ENCODE measurements at places on chromosomes 5 and 9. TPM values are rescaled to one million over a fixed set of nuclear protein-coding genes. Genes with fewer than 3 reads are reported as not detected.

The OBP2B gene
- not detected for total RNA-seq

The GLRA1 gene
- not detected for total RNA-seq

The PDE6A gene
- 2.5 TPM for total RNA-seq

The PTGS1 gene
- total RNA-seq, result 0.19 TPM

The HEMGN gene
- not detected for total RNA-seq

The C5orf58 gene
- total RNA-seq, result not detected

The TAF11L5 gene
- not detected for total RNA-seq

DNA sequence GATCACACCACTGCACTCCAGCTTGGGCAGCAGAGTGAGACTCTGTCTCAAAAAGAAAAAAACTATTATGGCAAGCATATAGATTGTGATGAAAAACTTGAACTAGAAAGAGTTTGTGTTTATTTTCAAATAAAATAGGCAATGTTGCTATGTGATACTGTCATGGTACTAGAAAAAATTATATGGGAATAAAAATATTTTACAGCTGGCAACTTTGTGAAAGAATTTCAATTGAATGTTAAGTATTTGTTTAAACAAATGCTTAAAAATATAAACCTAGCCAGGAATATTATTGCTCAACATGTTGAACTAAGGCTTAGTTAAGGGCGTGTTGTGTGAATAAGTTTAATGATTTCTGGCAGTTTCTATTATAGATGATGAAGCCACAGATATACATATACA, 31.7 kb downstream of the HSDL2 start:
- no peaks in the 10 kb centered on the region for H3K36me3 ChIP-seq
- DNase-seq, result no peak
- no peaks in the 10 kb centered on the region for H3K27me3 ChIP-seq
- H3K4me3 ChIP-seq, result no peak overlapping the region
- no peak overlapping the region for H3K27ac ChIP-seq

DNA sequence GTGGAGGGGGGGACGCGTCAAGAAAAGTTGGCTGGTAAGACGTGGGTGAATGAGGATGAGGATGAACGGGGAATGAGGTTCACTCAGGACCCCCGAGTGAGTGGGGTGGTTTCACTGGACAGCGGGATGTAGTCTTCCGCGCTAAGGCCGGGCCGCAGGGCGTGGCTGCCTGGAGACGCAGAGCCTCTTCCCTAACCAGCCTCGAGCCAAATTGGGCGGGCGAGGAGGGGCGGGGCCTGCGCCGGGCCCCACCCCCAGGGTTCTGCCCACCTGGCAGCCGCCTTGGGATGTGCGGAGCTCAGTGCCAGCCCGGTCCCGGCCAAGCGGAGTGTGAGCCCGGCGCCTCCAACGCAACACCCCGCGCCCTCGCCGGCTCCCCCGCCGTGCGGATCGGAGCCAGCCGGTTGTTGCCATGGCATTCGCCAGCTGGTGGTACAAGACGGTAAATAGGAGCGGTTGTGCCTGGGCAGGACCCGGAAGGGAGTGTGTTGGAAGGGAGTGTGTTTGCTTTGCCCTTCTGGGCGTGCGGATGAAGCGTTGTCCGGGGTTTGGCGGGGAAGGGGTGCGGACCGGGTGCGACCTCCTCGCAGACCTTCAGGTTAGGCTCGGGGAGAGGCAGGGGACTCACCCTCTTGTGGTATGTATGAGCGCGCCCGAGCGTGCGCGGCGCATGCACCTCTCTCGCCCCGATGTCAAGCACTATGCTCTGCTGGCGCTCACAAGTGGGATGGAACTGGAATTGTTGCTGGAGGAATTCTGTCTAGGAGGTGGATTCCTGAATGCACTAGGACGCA, 746 bp downstream of the CAST start:
- peak; percentile 93 for DNase-seq
- H3K4me1 ChIP-seq, result peaks cover 45% of the 10 kb centered on the region
- H3K27me3 ChIP-seq, result no peaks in the 10 kb centered on the region
- no peaks in the 10 kb centered on the region for H3K36me3 ChIP-seq

DNA sequence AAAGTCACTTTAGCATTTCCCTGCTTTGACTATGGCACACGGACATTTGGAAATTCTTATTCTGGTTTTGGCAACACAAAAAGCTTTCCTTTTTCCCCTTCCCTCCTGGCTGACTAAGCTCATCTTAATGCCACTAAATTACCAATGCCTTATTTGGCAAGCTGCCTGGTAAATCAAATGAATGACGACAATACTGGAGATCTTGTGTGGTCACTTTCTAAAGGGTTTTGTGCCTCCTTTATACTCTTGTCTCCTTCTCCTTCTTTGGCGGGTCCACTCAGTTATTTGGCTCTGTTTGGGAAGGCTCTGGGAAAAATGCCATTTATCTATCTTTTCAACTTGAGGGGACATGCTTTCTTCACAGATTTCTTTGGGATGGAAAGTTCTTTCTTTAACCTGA, 34.9 kb downstream of the SH3GL2 start:
- H3K4me1 ChIP-seq, result no peaks in the 10 kb centered on the region
- no peak overlapping the region for H3K27ac ChIP-seq

DNA sequence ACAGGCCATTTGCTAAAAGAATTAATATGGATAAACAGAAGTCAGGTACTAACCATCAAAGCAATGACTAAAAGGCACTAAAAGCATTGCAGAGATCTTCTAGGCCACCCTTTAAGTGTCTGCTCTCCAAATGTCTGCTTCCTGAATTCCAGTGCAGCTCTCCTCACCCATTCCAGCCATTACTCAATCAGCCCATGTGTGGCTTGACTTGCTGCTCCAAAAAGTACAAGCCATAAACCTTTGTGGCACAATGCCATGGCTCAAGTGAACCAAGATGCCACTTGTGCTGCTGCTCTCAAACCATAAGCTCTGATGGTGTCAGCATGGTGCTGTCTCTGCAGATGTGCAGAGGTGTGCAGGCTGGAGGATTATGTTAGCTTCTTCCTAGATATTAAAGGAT, 290.2 kb upstream of the POU5F2 start:
- H3K27ac ChIP-seq, result no peak overlapping the region
- H3K4me3 ChIP-seq, result no peak overlapping the region
- peaks cover 9% of the 10 kb centered on the region for H3K4me1 ChIP-seq
- H3K27me3 ChIP-seq, result no peaks in the 10 kb centered on the region

GRCh38 chr9:36341936-36342577, 58.0 kb downstream of the RNF38 start:
- DNase-seq, result no peak
- no peaks in the 10 kb centered on the region for H3K27me3 ChIP-seq
- H3K36me3 ChIP-seq, result no peaks in the 10 kb centered on the region
- no peaks in the 10 kb centered on the region for H3K4me1 ChIP-seq
- no peak overlapping the region for H3K4me3 ChIP-seq

DNA sequence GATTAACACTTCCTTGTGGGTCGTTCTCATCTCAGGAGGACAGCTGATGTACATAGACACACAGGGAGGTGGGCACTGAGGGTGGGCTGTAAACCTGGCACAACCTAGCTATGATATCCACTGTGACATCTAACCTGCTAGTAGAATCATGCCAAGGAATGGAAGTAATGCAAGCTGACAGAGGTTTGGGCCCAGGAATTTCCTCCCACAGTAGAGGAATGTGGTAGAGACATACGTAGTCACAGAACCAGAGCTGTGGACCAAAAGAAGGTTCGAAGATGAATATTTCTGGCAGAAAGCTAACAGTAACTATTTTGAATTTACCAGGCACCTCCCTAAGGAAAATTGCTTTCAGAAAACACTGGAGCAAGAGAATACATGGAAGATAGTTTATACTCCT, 15.2 kb upstream of the DNAJC25 start:
- DNase-seq, result no peak
- H3K27me3 ChIP-seq, result no peaks in the 10 kb centered on the region
- H3K4me3 ChIP-seq, result no peak overlapping the region
- H3K27ac ChIP-seq, result no peak overlapping the region
- no peaks in the 10 kb centered on the region for H3K36me3 ChIP-seq

GRCh38 chr5:80125962-80126480, 90.9 kb downstream of the THBS4 start:
- DNase-seq, result no peak
- H3K27me3 ChIP-seq, result no peaks in the 10 kb centered on the region
- H3K36me3 ChIP-seq, result no peaks in the 10 kb centered on the region

- no peak overlapping the region for H3K27ac ChIP-seq
- H3K36me3 ChIP-seq, result no peaks in the 10 kb centered on the region
- no peak for DNase-seq
Observed at GRCh38 chr9:98147582-98147981, 28.6 kb upstream of the TRIM14 start.

- no peak overlapping the region for H3K4me3 ChIP-seq
- H3K4me1 ChIP-seq, result no peaks in the 10 kb centered on the region
- H3K27ac ChIP-seq, result no peak overlapping the region
- H3K36me3 ChIP-seq, result no peaks in the 10 kb centered on the region
Observed at GRCh38 chr9:2257248-2257929, 242.2 kb downstream of the SMARCA2 start.

DNA sequence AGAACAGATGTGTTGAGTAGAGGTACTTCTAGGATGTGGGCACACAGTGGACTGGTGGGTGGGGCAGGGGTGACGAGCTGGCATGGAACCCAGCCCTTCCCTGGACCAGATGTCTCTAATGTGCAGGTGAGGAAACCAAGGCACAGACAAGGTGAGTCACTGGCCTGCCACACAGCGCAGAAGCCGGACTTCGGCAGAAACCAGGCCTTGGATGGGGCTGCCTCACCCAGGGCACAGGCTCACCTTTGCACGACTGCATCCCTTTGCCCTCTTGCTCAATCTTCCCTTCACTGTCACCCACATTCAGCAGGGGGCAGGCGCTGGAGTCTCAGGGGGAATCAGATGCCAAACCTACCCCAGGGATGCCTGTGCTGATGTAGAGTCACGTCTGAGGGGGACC, 65.4 kb upstream of the LMX1B start:
- no peaks in the 10 kb centered on the region for H3K27me3 ChIP-seq
- H3K4me3 ChIP-seq, result no peak overlapping the region
- H3K36me3 ChIP-seq, result no peaks in the 10 kb centered on the region
- H3K27ac ChIP-seq, result no peak overlapping the region
- no peaks in the 10 kb centered on the region for H3K4me1 ChIP-seq

DNA sequence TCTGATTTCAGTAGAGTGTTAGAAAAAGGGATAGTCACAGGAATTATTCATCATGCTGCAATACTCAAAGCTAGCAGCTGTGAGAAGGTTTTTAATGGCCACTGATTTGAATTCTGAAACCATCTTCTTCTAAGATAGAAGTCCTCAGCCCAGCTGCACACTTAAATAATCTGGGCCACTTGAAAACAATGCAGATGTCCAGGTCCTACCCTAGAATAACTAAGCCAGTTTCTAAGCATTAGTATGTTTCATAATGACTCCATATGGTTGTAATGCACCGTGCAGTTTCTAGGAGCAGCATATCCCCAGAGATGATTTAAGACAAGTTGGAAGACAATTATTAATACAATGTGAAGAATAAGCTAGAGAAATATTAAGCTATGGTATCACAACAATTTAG, 159.9 kb upstream of the FBXL17 start:
- no peaks in the 10 kb centered on the region for H3K27me3 ChIP-seq
- H3K4me1 ChIP-seq, result no peaks in the 10 kb centered on the region
- no peak for DNase-seq

DNA sequence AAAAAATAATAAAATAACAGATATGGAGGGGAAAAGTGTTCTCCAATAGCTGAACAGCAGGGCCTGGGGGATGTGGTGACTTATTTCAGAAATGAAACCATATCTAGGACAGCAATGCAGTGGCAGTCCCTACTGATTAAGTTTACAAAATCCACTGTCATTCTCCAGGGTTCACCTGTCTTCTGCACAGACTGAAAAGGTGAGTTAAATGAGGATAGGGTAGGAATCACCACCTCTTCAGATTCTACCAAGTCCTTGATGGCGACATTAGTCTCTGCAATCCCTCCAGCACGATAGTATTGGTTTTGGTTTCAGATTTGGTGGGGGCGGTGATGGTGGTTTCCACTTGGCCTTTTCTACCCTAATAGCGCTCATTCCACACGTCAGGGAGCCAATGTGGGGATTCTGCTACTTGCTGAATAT, 32.3 kb upstream of the NPM1 start:
- no peaks in the 10 kb centered on the region for H3K4me1 ChIP-seq
- no peak overlapping the region for H3K4me3 ChIP-seq
- no peaks in the 10 kb centered on the region for H3K27me3 ChIP-seq
- DNase-seq, result no peak

DNA sequence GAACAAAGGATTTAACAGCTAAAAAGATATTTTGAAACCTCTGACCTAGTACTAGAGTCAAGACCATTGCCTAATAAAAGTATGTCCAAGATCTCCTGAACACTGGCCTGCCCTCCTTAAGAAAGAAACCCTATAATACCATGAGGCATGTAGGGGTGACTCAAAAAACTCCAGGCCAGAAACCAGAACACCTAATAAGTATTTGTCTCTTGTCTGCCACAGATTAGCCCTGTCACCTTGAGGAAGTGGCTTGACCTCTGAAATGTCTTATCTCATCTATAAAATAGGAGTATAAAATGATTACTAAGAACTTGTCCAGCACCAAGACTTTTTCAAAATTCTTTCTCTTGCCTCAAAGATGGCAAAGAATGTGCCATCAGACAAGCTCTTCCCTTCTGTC, 125.5 kb upstream of the RASGRF2 start:
- H3K36me3 ChIP-seq, result no peaks in the 10 kb centered on the region
- no peak overlapping the region for H3K27ac ChIP-seq
- H3K4me1 ChIP-seq, result peaks cover 3% of the 10 kb centered on the region
- H3K27me3 ChIP-seq, result no peaks in the 10 kb centered on the region
- DNase-seq, result no peak
- H3K4me3 ChIP-seq, result no peak overlapping the region

DNA sequence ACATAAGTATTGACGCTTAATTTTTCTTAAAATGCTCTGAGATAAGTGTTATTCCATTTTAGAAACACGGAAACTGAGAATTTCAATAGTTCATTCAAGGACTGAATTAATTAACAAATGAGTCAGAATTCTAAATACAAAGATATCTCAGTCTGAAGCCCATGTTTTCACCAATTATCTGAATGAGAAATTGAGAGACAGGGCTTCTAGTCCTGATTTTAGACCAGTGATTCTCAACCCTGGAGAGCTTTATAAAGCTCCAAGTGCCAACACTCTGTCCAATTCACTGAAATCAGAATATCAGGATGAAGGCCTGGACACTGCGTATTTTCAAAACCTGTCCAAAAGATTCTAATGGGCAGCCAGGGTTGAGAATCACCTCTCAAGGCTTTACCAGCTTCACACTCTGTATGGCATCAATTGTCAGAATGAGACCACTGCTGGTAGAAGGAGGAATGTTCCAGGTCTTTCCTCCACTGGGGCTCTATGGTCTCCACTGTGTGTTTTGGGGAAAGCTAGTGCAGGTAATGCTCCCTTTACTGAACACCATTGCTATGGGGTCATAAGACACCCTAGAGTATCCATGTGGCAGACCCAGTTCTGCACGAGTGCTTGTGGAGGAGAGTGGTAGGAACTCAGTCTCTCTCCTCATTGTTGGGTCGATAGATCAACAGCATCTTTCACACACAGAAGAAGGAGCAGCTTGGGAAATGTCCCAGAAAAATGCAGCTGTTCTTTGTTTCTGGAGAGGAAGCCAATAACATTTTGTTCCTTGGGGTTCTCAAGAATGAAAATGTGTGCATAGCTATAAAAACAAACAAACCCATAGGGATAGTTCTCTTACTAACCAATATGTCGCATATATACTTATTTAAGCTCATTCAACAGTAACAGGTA, 99.7 kb upstream of the OSMR start:
- H3K4me3 ChIP-seq, result no peak overlapping the region
- no peaks in the 10 kb centered on the region for H3K27me3 ChIP-seq
- no peak overlapping the region for H3K27ac ChIP-seq
- no peaks in the 10 kb centered on the region for H3K36me3 ChIP-seq
- DNase-seq, result no peak
- H3K4me1 ChIP-seq, result no peaks in the 10 kb centered on the region
